ENCODE measurements at places on chromosomes 13 and 19.
A peak's percentile ranks its signal among the peaks of the same experiment; 100 is the strongest.

GRCh38 chr13:92537471-92537870 is 689.1 kb upstream of the GPC6 start:
- DNase-seq, result no peak

DNA sequence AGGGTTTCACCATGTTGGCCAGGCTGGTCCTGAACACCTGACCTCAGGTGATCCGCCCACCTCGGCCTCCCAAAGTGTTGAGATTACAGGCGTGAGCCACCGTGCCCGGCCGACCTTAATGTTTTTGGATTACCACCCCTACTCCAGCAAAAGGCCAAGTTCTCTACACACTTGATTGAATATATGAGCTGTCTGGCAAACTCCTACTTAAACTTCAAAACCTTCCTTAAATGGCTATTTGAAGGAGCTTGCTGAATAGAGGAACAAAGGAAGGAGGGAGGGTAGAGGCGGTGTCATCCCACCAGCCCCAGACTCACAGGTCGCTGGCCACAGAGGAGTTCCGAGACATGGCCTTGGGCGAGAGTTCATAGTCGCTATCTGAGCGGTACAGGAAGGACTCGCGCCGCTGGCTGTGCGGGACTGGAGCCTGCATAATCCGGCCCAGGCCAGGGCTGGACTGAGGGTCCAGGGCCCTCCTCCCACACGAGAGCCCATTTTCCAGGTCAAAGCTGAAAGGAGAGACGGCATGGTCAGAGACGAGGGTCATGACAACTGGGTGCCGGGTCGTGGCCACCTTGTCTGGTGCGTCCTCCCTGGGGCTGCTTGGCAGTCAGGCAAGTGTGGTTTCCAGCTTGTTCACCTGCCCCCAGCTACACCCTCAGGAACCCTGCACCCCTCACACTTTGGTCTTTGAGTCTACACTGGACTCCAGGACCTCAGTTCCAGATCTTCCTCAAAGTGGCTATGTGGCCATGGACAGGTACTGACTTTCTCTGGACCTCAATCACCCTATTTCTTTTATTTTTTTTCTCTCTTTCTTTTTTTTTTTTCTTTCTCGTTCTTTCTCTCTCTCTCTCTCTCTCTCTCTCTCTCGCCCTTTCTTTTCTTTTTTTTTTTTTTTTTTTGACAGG is 4.2 kb downstream of the PDE4C start:
- DNase-seq, result no peak

GRCh38 chr19:44574186-44574950 is 39.0 kb upstream of the IGSF23 start:
- DNase-seq, result no peak

GRCh38 chr13:30690282-30691188 is 44.8 kb upstream of the ALOX5AP start:
- peak; percentile 56 for DNase-seq

DNA sequence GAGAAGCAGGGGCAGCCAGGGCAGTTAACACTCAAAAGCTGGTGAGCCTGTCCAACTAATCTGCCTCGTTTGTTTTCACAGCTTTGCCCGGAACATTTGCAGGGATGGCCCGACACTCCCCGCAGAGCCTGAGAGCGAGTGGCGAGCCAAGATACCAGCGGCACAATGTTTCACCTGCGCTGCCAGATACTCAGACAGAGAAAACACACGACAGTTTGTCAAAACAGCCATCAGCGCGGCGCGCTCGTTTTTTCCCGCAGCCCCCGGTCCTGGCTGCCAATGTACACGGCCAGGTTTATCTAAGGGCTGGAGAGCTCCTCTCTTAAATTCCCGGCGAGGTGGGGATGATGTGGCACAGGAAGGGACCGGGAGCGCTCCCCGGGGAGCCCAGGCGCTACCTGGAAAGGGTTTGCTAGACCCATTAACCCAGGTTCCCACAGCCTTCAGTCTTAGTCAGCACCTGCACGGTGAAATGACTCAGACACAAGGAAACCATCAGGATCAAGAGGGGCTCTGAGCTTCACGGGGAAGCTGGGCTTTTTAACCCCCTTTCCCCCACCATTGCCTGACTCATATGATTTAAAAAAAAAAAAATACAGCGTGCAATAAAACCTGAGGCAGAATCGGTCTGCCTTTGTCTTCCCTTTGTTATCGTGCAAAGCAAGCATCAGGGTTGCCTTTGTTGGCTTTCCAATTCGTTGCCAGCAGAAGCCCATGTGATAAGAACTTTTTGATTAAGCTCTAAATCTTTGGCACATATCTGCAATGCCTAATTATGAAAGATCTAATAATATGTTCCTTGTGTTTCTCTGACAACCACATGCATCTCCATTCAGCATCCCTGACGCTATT is 186.2 kb downstream of the EFNB2 start:
- DNase-seq, result no peak

DNA sequence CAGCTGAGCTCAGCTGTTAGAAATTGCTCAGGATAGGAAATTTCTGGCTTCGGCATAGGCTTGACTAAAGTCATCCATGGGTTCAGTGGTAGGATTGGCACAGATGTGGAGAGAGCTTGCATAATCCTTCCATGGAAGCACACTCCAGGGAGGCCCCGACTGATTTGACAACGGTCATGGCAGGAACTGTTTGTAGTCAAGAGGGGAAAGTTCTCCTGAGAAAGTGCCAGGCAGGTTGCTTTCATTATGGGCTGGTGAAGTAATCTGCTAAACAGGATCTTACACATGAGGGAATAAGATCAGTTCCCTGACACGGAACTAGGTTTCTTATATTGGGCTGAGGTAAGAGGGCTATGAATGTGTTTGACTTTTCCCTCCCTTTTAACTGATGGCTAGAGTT is 120.1 kb downstream of the RGCC start:
- DNase-seq, result no peak

DNA sequence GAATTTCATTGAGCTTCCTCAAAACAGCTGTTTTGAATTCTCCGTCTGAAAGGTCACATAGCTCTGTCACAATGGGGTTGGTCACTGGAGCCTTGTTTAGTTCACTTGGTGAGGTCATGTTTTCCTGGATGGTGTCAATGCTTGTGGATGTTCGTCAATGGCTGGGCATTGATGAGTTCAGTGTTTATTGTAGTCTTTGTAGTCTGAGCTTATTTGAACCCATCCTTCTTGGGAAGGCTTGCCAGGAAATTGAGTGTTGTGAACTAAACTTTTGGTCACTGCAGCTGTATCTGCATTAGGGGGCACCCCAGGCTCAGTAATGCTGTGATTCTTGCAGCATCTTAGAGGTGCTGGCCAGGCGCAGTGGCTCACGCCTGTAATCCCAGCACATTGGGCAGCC is 22.0 kb downstream of the BLOC1S3 start:
- no peak for DNase-seq

DNA sequence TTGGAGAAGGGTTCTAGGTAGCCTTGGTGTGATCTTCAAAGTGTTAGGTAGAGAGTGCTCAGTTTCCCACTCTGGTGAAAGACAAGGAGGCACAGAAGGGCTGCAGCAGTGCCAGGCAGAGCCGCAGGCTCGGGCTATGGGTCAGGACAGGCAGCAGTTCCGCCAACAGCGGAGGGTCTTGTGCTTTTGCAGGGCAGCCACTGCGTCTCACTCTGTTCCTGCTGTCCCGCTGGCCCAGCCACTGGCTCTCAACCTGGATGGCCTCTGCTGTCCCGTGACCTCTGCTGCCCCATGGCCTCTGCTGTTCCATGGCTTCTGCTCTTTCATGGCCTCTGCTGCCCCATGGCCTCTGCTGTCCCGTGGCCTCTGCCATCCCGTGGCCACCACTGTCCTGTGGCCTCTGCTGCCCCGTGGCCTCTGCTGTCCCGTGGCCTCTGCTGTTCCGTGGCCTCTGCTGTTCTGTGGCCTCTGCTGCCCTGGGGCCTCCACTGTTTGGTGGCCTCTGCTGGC is 175.7 kb downstream of the URI1 start:
- no peak for DNase-seq

GRCh38 chr19:10315335-10316214 is at the start of gene FDX2:
TSS of gene FDX2 (minus strand) at chr19:10316015. CDS start at chr19:10315996, 19 bp downstream.
- DNase-seq, result peak; percentile 85

DNA sequence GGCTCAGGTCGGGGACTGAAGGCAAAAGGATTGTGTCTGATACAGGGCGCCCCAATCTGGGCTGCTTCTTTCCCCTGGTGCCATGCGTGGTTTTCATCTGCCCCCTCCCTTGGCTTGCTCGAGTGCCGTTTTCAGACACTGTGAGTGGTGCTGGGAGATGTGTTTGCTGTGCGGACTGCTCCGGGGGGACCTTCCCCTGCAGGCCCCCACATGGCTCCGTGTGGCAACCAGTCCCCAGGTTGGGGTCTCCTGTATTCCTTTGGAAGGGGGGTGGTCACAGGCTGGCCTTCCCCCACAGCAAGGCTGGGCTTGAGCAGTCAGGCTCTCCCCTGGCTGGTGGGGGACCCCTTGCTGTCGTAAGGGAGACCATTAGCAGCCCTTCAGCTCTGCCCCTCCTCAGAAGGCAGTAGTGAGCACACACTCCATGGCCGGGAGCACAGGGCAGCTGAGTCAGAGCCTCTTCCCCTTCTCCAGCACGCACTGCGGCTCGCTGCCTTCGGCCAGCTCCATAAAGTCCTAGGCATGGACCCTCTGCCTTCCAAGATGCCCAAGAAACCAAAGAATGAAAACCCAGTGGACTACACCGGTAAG is 20.6 kb upstream of the QTRT1 start:
- no peak for DNase-seq

All from CD4-positive, CD25-positive, alpha-beta regulatory T cell (primary cell).